ENCODE measurements at places on chromosomes 13 and 19.

GRCh38 chr13:34933349-34933748, 8.7 kb upstream of the NBEA start:
- no peak for DNase-seq

GRCh38 chr19:39413911-39414608, 1.6 kb downstream of the PLEKHG2 start:
- DNase-seq: no peak

DNA sequence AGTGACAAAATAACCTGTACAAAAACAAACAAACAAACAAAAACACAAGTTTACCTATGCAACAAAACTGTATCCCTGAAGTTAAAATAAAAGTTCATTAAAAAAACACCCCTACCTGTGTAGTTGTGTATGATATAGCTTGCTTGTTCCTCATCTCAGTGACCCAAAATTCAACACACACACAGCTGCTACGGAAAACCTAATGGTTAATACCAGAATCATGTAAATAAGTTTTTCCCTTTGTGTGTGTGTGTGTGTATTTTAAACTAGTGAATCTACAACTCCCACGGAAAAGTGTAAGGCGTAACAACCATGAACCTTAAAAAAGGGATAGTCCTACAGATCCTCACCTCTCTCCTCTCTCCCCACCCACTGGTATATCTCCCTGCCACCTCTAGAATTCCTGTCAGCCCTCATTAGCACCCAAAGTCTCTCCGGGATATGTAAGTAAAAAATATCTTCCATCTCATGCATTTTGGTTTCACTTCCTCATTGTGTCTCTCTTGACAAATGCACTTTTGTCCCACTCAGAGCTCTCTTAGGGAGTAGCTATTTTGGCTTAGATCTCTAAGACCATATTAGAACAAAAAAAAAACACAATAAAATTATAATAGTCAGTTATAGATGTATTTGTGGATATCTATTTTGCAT, 2236.5 kb downstream of the PCDH9 start:
- DNase-seq: no peak

- no peak for DNase-seq
These were observed 2.1 kb downstream of the ZNF575 start for GRCh38 chr19:43534816-43535761.

DNA sequence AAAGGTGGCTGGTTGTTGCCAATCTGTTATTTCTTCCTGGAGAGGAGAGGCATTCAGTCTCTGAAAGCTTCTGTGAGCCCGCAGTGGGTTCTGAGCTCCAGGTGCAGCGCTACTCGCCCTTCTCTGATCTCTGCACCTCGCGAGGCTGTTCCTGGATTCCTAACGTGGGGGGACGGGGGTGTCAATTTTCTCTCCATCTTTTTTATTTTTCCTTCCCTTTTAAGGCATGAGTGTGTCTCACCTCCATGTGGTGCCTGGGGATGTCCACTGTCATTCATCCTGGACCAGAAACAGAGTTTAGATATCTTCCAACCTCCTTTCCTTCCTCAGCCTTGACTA, 626 bp downstream of the ZNF233 start:
- DNase-seq: no peak

DNA sequence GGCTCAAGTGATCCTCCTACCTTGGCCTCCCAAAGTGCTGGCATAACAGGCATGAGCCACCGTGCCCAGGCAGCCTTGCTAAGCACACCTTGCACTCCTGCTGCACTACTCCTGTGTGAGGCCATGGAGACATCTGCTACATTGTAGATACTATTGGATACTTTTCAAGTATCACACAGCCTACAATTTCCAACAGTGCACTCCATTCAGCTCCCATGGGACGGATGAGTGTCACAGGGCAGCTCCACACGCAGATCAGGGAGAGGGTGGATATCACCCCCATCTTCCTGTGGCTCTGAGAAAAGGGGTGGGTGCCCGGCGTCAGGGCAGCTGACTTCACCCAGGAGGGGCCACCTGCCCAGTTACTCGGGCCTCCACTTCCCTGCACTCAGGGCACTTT, 39.1 kb upstream of the CCNE1 start:
- DNase-seq: no peak

DNA sequence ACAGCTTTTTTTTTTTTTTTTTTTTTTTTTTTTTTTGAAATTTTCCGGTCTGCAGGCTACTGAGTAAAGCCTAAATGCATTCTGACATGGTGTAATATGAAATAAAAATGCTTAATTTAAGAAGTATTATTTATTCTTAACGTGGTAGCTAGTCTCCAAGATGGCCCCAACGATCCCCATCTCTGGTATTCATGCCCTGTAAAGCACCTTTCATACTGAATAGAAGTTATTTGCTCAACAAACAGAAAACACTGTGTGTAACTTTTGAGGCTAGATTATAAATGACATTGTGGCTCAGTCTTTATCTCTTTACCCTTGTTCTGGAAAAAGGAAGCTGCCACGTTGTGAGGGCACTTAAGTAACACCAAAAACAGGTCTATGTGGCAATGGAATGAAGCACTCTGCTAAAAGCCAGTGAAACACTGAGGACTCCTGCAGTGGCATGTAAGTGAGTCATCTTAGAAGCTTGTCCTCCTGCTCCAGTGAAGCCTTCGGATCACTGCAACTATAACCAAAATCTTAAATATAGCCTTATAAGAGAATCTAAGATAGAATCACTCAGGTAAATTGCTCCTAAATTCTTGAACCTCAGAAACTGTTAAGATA, 128.7 kb downstream of the UGGT2 start:
- DNase-seq: peak; percentile 48

DNA sequence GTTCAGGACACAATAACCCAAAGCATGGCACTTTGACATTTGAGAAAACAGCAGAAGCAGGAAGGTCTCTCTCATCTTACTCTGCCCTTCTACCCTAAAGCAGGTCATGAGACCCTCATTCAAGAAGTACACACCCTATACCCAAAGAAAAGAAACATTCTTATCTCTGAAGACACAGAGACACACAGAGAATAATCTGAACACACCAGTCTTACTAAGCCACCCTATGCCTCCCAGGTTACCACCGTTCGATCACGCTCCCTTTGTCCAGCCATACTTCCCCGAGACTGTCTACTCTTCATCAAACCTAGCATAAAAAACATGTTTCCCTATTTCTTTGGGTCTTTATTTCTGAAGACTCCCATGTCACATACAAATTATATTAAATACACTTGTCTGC, 66.5 kb upstream of the ANKRD10 start:
- no peak for DNase-seq

- peak; percentile 49 for DNase-seq
These were observed 13.1 kb downstream of the TJP3 start for GRCh38 chr19:3721131-3721886.

DNA sequence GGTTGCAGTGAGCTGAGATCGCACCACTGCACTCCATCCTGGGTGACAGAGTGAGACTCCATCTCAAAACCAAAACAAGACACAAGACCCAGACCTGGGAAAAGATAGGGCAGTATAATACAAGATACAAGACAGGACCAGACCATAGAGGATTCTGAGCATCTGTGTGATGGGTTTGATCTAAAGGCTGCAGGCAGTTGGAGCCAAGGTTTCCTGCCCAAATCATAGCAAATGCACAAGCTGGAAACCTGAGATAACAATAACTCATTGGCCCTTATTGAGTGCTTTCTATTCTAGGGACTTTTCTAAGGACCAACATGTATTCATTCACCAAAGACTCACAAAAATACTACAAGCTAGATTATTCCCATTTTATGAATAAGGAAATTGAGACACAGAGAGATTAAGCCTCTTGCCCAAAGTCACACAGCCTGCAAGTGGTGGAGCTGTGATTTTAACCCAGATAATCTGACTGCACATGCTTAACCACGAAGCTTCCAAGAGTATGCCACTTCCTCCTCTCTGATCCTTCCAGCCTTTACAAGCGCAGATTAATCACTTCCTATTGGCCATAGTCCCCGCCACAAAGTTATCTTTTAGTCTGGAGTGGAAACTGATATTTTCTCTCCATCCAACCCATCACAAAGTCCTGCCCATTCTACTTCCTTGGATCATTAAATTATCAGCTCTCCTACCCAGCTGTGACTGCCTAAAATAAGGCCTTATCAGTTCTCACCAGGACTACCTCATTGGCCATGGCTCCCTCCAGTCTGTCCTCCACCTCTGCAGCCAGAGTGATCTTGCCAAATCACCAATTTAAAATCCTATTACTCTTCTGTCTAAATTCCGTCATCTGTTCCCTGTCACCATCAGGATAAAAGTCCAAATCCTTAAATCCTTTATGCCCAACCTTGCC, 147.2 kb downstream of the FLT1 start:
- DNase-seq: no peak

- peak; percentile 51 for DNase-seq
These were observed 1759.4 kb downstream of the PCDH9 start for GRCh38 chr13:65470781-65471180.

DNA sequence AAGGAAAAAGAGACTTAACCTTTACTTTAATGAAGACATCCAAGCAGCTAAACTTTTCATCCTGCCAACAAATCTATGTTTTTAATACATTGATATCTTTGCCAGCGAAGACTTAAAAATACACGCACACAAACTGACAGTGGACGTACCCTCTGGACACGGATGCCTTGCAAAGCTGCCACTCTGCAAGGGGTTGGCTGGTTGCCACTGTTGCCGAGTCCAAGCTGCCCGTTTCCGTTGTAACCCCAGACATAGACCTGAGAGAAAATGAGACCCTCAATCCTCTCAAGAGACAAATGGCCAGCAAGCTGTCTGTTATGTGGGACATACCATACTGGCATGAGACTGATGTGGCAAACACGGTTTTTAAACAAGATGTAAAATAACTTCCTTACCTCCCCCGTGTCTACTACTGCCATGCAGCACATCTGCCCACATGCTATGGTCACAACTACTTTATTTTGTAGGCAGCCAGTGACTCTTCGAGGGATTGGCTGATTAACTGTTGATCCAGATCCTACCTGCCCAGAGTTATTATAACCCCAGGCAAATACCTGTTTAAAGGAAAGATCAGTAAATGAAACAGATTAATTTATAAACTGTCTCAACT, 21.2 kb downstream of the RCBTB2 start:
- DNase-seq: no peak

- DNase-seq: no peak
These were observed 12.3 kb upstream of the INTS6 start for GRCh38 chr13:51465124-51465523.

DNA sequence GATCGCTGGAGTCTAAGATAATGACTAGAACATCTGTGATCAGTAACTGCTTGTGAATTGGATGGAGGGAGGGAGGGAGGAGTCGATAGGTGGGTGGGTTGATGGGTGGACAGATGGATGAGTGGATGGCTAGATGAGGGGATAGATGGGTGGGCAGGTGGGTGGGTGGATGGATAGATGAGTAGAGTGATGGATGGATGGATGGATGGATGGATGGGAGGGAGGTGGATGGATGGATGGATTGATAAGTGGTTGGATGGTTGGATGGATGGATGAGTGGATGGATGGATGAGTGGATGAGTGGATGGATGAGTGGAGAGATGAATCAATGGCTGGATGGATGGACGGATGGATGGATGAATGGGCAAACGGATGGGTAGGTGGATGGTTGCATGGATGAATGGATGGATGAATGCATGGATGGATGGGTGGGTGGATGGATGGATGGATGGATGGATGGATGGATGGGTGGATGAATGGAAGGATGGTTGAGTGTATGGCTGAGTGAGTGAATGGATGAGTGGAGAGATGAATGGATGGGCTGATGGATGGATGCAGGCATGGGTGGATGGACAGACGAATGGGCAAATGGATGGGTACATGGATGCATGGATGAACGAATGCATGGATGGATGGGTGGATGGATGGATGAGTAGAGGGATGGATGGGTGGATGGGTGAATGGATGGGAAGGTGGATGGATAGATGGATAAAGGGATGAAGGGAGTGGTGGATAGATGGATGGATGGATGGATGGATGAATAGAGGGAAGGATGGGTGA, 44.0 kb upstream of the NFIC start:
- no peak for DNase-seq

DNA sequence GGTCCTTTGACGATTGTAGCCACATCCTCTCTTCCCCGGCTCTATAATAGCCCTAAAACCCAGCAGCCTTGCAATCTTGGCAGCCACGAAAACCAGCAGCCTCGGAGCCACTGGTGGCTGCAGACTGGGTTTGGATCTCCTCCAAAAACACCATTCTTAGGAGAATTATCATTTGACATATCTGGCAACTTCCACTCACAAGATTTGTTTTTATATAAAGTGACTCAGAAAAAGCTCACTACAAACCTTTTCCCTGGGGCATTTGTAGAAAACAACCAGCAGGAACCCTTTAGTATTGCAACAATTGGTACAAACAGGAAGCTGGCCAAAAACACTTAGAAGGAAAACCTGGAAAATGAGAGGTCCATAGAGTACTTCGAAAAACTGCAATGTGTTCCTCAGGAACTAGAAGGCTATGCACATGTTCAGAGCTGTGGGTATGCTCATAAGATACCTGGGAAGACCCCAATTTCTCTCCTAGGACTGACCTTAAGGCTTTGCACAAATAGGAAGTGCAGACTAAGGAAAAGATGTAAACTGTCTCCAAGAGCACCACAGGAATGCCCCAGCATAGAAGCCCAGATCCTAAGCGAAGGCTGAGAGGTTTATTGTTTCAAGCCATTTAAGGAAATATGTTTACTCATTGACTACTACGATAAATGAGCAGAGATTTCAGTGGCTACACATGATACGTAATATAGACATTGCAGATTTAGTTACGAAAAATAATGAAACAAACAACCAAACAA, 71.2 kb downstream of the MYO16 start:
- peak; percentile 4 for DNase-seq

- no peak for DNase-seq
These were observed 81.4 kb upstream of the MEDAG start for GRCh38 chr13:30824651-30825050.

DNA sequence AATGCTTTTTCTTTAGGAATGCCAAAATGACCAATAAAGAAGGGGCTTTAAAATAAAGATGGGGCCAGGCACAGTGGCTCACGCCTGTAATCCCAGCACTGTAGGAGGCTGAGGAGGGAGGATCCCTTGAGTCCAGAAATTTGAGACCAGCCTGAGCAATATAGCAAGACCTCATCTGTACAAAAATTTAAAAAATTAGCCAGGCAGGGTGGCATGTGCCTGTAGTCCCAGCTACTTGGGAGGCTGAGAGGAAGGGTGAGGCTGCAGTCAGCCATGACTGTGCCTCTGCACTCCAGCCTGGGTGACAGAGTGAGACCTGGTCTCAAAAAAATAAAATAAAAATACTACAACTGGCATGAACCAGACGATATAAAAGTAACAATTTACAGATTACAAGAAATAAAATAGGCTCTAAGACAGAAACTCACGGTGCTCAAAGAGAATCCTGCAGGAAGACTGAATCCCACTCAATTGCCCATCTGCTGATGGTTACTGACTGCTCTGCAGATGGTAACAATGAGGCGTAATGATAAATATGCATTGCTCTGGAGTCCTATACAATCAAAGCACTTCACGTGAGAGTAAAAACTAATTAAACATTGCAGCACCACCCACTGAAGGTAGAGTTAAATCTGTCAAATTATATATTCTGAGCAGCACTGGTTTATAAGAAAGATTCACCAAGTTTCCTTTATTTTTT, 93.2 kb downstream of the LHFPL6 start:
- DNase-seq: no peak

DNA sequence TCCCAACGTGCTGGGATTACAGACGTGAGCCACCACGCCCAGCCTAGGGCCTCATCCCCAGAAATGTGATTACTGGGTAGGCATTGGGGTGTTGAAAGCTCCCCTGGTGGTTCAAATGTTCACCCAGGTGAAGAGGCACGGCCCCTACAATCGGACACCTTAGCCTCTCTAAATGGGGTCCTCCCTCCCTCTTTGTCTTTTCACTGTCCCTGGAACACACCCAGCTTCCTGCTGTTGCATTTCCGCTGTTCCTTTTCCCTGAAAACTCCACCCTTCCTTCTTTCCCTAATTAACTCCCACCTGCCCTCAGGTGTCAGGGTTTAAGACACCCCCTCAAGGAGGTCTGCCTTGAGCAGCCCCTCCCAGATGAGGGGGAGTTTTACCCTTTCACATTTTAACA, 3.6 kb upstream of the PRODH2 start:
- no peak for DNase-seq
